ENCODE measurements at places on chromosomes 16 and 17.
A peak's percentile ranks its signal among the peaks of the same experiment; 100 is the strongest.

- no peak for DNase-seq
Observed at GRCh38 chr17:48462946-48463345, 32.9 kb upstream of the SKAP1 start.

- DNase-seq: no peak
Observed at GRCh38 chr16:84443166-84443802, 61.2 kb downstream of the MEAK7 start.

DNA sequence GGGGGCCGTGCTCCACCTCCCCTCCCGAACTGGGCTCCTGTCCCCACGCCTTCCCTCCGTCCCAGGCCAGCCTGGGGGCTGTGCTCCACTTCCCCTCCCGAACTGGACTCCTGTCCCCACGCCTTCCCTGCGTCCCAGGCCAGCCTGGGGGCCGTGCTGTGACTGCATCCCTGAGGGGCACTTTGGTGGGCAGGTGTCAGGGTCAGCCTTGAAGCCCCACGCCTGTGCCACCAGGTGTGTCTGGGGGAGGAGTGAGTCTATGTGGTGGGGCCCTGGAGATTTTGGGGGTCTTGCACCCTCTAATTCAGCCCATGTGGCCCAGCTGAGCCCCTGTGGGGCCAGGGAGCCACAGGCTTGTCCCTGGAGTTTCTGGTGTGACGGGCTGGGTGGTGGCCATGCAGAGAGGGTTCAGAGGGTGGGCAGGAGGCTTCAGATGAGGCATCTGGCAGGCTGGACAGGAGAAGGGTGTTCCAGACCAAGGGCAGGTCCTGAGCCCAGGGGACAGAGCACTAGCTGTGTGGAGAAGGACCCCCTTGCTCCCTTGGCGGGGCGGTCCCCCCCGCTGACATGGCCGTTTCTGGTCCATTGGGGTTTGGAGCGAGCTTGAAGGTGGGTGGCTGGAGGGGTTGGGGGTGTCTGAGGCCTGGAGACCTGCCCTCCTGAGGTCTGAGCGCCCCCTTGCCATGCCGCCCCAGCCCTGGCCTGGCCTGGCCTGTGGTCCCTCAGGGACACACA, 8.2 kb downstream of the NHERF2 start:
- DNase-seq: no peak

GRCh38 chr17:29791336-29792080, 138.5 kb downstream of the SSH2 start:
- DNase-seq: no peak

- no peak for DNase-seq
Observed at GRCh38 chr16:89981414-89981813, 32.9 kb downstream of the DEF8 start.

- no peak for DNase-seq
Observed at GRCh38 chr17:76626442-76626841, 17.1 kb downstream of the ST6GALNAC1 start.

- no peak for DNase-seq
Observed at GRCh38 chr17:2701996-2702741, 9.4 kb downstream of the CLUH start.

DNA sequence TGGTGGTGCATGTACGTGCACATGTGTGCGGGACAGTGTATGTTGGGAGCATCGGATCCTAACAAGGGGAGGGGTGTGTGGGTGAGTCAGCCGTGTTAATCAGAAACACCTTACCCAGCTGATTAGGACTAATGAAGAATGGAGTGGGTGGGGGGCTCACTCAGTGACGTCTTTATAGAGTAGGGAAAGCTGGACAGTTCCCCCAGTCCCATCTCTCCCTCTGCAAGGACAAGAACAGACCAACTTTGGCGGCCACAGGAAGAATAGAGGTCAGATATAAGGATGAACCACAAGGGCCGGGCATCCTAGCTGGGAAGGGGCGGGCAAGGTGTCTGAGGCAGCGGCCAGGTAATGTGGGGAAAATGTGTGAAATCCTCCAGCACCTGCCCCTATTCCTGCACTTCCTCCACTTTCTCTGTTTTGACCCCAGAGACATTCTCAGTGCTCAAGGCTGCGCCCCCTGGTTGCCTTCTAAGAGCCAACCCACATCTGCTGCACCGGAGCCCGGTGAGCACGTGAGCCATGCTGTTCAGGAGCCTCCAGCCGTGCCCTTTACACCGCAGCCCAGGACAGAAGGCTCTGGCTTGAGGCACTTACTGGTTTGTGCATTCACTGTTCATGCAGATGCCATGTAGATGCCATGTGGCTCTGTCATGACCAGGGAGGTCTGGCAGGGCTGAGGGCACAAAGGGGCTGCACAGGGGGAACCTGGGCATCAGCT, 18.9 kb upstream of the TBX21 start:
- no peak for DNase-seq

- DNase-seq: no peak
Observed at GRCh38 chr17:21183468-21183867, 30.5 kb downstream of the TMEM11 start.

DNA sequence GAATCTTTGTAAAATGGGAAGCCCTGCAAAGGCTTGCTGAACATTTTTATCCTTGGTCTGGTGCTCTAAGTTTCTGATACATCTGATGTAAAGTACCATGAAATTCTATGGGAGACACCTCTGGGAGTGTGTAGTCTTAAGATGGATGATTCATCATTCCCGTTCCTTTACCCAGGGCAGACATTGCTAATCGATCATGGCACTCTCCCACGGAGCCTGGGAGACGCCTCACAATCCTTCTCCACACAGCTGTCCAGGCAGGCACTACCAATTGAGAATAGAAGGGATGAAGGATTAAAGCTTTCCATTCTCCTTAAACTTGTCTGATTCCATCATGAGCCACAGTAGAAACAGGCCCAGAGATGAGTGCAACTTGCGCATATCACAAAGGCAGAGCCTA, 144.8 kb downstream of the GSG1L start:
- DNase-seq: peak; percentile 49

- DNase-seq: no peak
Observed at GRCh38 chr16:67329901-67330300, 3.3 kb downstream of the LRRC36 start.

DNA sequence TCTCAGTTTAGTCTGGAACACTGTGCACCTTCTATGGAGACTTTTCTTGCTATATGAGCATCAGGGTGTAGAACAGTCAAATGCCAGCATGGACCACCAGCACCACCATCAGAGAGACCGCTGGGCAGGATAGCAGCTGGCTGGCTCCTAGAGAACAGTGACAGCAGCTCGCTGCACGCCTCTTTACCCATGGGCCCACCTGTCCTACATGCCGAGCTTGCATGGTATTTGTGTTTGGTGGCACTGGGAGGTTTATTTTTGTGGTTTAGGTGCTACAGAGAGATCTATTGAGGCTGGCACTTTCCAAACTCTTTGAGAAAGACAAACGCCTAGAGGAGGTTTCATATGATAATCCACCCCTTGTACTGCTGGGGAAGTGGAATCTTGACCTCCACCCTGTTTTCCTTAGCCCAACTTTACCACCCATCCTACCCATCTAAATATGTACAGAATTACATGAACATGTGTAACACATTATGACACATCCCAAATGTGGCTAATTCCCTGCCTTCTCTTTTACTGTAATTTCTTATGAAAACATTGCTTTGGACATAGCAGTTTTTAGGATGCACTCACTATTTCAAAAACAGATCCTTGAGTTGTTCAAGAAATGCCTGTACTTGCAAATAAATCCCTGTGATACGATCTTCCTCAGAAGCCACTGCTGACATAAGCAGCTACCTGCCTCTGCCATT, 46.3 kb downstream of the COG7 start:
- no peak for DNase-seq

DNA sequence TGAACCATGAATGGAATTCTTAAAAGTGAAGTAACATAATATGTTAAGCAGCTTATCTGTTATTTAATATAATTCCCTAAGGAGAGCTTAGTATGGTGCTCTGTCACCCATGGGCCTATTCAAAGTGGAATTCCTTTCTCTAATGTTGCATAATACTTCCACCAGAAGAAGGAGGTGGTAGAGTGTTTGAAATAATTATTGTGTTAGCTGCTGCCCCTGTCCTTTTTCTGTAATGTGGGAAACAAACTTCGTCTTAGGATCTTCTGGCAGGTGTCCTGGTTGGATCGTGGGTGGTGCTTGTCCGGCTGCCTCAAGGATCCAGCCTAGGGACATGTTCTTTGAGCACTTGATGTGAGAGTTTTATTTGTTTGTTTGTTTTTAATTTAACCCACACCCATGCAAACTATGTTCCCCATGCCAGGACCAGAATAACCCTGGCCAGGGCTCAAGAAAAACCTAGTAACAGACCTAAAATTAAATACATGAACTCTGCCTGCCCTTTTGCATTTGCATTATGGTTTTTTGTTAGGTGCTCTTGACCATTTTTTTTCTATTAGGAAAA, 46.1 kb downstream of the ZNRF1 start:
- DNase-seq: no peak

- DNase-seq: peak; percentile 71
Observed at GRCh38 chr17:30091771-30092170, 24.8 kb upstream of the NSRP1 start.

GRCh38 chr17:29566473-29567303, at the start of gene ABHD15:
Gene ABHD15 (minus strand): TSS chr17:29567037. CDS start chr17:29566966, 71 bp downstream.
- DNase-seq: peak; percentile 41
